ENCODE measurements at places on chromosomes 3 and 15. TPM values are rescaled to one million over a fixed set of nuclear protein-coding genes. Genes with fewer than 3 reads are reported as not detected.

The WWTR1 gene
- 0.60 TPM for polyA plus RNA-seq

The PLA2G4E gene
- not detected for polyA plus RNA-seq

The ANKRD63 gene
- not detected for polyA plus RNA-seq

The IGF2BP2 gene
- 46.6 TPM for polyA plus RNA-seq

The RTP3 gene
- not detected for polyA plus RNA-seq

The MRAS gene
- 65.7 TPM for polyA plus RNA-seq

The RFTN1 gene
- 66.9 TPM for polyA plus RNA-seq

The TLR9 gene
- not detected for polyA plus RNA-seq

The SCG5 gene
- polyA plus RNA-seq: 116 TPM

Data from neural cell (in vitro differentiated cells).